Stimulated activated CD8-positive, alpha-beta memory T cell treated with anti-CD3 and anti-CD28 coated beads, Interleukin-12 subunit alpha, Interleukin-12 subunit beta, amount 100 ng/mL, for 4 hours (primary cell): ENCODE measurements at places on chromosomes 4 and X.

DNA sequence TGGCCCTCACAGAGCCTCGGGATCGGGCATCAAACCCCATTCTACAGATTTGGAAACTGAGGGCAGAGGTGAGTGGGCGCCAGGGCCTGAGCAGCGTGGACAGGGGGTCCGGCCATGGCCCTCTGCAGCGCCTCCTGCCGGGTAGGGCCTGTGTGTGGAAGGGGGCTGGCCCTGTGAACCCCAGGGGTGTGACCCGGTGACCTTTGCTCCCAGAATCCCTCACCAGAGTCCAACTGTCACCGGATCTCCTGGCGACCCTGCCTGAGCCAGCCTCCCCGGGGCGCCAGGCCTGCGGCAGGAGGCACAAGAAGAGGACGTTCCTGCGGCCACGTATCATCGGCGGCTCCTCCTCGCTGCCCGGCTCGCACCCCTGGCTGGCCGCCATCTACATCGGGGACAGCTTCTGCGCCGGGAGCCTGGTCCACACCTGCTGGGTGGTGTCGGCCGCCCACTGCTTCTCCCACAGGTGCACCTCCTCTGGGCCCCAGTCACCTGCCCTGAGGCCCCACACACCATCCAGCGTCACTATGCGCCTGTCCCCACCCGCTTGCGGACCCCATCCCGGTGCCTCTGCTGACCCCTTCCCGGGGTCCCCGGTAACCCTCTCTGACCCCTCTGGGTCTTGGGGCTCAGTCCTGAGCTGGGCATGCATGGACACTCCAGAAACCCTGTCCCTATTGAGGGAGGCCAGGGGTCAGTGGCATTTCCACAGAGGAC, 4.2 kb downstream of the HGFAC start:
- DNase-seq = no peak

DNA sequence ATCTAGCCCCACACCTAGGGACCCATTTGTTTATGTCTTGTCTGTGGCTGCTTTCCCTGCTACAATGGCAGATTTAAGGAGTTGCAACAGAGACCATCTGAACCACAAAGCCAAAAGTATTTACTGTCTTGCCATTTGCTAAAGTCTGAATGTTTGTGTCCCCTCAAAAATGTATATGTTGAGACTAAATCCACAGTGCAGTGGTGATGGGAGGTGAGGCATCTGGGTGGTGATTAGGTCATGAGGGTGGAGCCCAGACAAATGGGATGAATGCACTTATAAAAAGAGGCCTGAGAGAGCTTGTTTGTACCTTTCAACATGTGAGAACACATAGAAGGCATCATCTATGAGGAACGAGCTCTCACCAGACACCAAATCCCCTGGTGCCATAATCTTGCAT, 137.3 kb downstream of the TMEM144 start:
- no peak for DNase-seq

- no peak for DNase-seq
Measured at GRCh38 chrX:40313269-40313668, 215.5 kb upstream of the BCOR start.

GRCh38 chrX:40440866-40441265, 139.9 kb upstream of the ATP6AP2 start:
- DNase-seq = no peak

GRCh38 chrX:50978920-50979682, 68.6 kb downstream of the BMP15 start:
- no peak for DNase-seq

GRCh38 chr4:38452542-38452941, 211.5 kb upstream of the KLF3 start:
- DNase-seq = no peak

DNA sequence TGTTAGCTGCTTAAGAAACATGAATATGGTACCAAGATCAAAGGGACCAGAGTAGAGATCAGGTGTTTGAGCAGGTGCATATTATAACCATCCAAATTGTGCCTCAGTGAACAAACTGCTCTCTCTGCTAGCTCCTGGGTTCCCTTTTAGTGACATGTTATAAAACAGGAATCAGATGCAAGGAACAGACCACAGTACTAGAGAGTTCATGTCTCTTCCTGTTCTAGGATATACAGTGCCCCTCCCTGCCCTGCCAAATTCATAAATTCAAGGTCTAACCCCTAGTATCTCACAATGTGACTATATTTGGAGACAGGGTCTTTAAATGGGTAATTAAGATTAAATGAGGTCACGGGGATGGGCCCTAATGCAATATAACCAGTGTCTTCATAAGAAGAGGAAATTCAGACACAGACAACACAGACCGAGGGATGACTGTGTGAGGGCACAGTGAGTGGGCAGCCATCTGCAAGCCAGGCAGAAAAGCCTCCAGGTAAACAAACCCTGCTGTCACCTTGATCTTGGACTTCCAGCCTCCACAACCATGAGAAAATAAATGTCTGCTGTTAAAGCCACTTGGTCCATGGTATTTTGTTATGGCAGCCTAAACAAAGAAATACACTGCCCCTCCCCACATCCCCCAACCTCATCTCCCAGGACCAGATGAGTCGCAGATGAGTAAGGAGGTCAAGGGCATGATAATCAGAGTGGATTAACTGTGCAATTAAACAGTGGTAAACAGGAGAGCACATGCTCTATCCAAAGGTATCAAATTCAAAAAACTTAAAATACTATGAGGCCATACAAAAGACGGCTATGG, 82.5 kb downstream of the RBM47 start:
- DNase-seq = no peak

DNA sequence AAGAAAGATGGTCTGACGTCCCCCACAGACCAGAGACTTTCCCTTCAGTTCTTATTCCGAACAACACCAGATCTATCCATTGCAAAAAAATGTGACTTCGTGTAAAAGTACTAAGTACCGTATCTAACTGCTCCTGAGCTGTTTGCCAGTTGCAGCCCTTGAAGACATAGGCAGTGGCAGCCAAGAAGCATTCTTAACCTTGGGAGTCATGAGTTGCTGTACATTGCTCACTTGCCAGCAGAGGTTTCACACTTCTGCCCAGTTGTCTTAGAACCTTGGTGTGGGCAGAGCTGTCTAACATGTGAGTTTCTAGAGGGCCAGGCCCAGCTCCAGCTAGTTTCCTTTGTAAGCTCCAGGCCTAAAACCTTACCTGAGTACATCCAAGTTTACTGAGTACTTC, 10.5 kb upstream of the CHRDL1 start:
- no peak for DNase-seq
